ENCODE measurements at places on chromosomes 7 and 10.

DNA sequence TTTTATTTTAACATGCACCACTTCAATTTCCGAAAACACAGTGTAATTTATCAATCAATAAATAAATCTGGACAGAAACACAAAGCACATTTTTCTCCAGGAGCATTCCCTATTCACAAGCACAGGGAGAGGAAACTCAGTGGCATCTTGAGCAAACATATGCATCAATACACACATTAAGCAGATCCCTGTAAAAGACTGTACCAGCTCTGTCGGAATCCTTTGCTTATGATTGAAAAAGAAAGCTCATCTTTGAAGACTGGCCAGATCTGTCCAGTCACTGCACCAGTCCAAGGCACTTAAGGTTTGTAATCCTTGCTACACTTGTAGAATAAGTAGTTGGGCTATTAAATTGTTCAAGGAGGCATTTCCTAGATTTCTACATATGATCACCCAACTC, 343.9 kb downstream of the BMPER start:
- DNase-seq, result no peak

GRCh38 chr7:150356265-150356897, 12.2 kb upstream of the REPIN1 start:
- DNase-seq, result no peak

- peak; percentile 24 for DNase-seq
Measured at GRCh38 chr7:42745357-42746059, 166.4 kb downstream of the C7orf25 start.

GRCh38 chr10:18005445-18005780, 53.7 kb downstream of the SLC39A12 start:
- DNase-seq, result no peak

DNA sequence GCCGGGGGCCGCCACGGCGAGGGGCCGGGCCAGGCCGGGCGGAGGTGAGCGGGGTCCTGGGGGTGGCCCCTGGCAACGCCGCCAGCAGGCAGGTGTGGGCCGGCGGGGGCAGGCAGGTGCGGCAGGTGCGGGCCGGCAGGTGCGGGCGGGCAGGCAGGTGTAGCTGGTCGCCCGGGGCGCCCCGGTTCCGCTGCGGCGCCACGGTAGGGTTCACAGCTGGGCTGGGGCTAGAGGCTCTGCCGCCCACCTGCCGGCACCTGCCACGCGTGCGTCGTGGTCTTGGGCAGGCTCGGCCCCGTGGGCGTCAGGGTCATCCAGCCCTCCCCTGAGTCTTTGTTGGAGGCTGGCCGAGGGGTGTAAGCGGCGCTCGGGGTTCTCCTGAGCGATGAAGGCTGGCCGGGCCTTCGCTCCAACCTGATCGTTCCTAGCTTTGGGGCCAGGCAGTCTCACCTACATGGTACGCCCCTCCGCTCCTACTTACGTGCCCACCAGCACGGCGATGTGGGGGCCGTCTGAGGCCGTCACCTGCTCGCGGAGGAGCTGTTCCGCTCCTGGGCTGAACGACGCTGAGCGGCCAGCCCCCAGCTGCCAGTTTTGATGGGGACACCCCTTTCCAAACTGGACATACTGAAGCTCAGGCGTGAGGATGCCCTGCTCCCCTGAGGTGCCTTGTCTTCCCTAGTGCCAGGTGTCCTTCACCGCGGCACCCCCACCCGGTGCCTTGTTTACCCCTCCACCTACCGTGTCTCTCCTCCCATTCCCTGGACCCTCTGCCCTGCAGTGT, 493 bp downstream of the ZMIZ2 start:
- DNase-seq, result no peak

GRCh38 chr7:122544463-122544862, 154.5 kb downstream of the RNF133 start:
- DNase-seq, result no peak

DNA sequence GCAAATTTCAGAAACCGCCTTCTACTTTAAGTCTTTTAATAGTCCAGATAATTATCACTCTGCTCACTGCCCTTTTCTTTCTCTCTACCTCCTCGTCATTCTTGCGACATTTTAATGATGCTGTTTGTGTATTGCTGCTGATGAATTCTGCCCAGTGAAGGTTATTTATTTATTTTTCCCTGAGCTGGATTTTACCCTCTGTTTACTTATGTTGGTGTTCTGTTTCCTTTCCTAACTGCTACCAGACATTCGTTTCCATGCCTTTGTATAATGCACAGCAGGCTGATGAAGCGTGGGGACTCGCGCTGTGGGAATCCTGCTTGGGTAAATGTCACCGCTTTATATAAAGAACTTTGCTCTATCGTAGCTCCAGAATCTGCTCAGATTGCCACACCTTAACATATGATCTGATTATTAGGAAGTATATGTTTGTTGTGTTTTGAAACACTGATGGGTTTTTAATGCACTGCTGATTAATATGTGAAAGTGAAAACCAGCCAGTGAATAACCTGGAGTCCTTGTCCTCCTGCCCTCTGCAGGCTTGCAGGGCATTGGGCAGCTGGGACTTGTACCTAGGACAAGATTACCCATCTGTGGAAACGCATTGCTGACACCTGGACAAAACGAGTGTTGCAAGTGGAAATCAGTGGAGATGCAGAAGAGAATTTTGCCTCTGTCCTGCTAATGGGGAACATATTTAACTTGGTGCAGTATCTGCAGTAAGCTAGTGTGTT, 291.5 kb downstream of the SDK1 start:
- DNase-seq, result no peak

- DNase-seq, result no peak
Measured at GRCh38 chr7:29019387-29019786, 61.3 kb upstream of the TRIL start.

DNA sequence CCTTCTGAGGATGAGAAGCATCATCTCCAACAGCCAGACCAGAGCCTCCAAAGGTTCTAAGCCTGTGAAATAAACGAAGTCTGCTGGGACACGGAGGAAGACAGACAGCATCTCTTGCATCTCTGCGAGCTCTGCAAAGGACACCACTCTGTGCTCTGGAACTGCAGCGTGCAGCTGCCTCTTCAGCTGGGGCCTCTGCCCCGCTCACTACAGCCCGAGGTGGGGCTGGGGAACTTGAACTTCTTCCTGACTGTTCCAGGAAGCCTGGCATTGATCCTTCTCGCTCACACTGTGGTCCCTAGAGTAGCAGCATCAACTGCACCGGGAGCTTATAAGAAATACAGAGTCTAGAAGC, 163.3 kb downstream of the USP6NL start:
- no peak for DNase-seq

DNA sequence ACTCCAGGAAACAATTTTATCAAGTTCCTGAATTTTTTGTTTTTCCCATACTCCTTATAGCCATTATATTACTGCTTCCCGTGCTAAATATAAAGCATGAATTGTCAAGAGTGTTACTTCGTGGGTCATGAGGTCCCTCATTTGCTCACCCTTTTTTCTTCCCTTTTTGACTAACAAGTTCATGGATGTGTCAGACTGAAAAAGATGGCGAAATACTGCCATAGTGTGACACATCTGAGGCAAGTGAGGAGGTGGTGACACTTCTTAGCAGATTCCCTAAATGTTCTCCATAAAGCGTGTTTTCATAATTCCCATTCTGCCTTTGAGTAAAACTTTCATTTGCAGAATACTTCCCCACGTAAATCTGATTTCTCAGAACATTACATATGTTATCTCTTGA, 269.6 kb upstream of the FZD1 start:
- no peak for DNase-seq

DNA sequence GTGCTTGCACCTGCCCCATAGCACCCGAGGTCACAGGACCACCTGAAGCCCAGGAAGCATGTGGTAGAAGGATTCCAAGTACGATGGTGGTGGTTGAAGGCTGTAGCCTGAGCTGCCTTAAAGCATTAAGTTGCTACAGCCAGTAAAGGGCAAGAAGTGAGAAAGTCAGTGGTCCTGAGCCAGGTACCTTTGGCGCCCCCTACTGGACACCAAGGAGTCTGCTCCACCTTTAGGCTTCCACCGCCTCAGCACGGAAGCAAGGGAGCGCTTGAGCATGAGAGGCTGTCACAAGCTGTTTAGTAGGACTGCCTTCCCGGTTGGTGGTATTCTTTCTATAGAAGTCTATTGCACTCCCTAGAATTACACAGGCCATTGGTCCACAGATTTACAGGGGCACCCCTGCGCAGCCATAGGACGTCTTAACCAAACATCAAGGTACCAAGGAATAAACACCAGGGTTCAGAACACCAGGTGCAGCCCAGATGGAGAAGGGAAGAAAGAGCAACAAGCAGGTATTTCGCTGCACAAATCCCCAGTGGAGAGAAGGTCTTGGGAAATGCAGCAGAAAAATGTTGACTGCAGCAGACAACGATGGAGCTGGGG, 2.2 kb downstream of the CRTAC1 start:
- DNase-seq, result peak; percentile 38

- no peak for DNase-seq
Measured at GRCh38 chr10:100245484-100246220, 16.3 kb upstream of the CHUK start.

- DNase-seq, result no peak
Measured at GRCh38 chr10:110566472-110567200, 859 bp upstream of the SMC3 start.

DNA sequence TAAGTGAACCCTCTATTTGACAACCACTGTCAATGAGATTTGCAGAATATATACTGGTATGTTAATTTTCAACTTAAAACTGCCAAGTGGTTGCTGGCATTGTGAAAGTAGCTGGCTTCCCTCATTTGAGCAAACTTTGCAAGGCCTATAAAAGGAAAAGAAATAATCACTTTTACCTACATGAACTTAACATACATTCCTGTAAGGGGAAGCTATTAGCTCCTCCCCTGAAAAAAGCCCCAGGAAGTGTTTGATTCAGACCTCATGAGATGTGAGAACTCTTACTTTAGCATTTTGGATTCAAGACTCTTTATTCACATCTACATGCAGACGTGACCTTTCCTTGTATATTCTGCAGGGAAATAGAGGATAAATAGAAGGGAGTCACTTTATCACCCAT, 175.6 kb downstream of the OTUD1 start:
- no peak for DNase-seq

- no peak for DNase-seq
Measured at GRCh38 chr10:96290368-96291133, 13.7 kb upstream of the DNTT start.

GRCh38 chr10:36421992-36422391, 703.4 kb upstream of the ANKRD30A start:
- DNase-seq, result no peak

- DNase-seq, result no peak
Measured at GRCh38 chr7:37247861-37248260, 200.8 kb downstream of the ELMO1 start.

DNA sequence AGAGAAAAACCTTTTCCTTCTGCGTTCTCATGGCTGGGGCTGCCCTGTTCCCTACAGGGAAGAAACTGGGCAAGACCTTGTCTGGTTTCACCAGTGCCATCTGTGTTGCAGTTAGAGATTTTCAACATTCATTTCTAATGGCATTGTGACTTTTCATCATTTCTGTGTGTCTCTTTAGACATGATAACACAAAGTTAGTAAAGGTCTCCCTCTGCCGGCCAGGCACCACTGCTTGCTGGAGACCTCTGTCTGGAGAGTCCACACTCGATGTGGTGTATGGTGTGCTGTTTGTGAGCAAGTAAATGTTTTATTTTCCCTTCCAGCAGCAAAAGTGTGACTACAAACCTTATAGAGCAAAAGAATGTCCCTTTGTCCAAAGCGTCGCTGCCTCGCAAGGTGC, 213.5 kb downstream of the PAXIP1 start:
- no peak for DNase-seq

DNA sequence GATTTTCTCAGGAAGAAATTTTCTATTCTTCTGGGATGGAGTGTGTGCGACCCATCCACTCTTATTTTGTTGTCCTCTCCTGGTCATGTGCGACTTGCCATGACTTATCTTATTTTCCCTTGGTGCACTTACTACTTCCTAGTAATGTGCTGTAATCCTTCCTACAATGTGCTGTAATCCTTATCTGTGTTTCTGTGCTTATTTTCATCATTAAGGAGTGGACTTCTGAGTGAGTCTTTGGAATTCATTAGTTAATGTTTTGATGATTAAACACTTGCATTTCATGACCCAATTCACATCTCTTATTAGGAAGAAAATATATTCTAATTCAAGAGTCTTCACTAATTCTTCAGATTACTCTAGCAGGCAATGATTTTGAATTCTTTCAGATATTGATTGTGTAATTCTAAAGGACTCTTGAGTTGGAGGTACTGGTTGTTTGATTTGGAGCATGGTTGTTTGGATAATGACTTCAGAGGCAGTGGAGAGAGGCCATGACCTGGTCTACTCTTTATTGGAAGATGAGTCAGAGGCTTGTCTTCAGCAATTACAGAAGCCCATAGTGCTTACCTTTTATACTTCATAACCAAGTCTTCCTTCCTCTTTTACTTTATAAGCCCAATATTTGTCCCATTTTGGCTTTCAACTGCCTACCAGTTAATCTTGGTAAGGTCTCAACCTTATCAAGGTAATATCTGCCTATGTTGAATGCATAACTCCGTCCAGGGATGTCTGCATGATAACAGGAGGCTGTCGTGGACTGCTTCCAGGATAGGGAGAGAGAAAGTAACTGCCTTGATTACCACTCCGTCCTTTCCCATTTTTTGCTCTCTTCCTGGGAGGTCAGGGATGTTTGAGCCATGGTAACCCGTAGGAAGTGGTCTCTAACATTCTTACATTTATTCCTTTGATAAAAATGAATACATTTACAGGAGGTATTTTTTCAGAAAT, 278.3 kb upstream of the SP8 start:
- no peak for DNase-seq

GRCh38 chr7:108526768-108527017, 758 bp upstream of the PNPLA8 start:
- no peak for DNase-seq

DNA sequence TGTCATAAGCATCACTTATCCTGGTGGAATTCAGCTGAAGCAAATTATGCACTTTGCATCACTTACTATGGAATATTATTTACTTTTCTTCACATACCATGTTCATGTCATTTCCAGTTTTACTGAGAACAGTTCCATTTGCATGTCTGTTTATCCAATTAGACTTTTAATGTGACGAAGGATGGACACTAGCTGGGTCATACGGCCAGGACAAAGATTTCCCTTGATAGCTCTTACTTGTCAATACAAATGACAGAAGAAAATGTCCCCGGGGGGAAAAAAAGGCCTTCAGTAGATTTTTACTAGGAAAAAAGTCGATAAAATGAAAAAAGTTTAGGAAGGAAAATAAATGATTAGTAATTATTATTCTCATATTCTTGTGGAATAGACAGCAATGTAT, 106.6 kb downstream of the RAPGEF5 start:
- no peak for DNase-seq

GRCh38 chr7:41885748-41886147, 182.9 kb upstream of the INHBA start:
- DNase-seq, result no peak

DNA sequence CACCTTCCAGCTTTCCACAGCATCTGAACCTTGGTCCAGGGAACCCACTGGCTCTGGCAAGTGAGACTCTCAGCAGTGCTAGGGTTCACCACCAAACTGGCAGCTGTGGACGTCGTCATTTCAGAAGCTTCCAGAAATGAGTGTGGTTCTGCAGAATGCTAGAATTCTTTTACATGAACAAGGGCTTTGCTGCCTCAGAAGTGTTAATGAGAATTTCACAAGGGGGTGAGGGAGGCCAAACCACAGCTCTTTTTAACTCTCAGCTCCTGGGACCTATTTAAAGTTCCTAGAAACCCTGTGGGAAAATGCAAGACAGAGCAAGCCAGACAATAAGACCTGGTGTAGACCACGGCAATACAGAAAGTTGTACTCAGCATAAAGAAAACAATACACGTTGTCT, 129.3 kb upstream of the BET1 start:
- no peak for DNase-seq

All from stimulated activated CD4-positive, alpha-beta T cell treated with anti-CD3 and anti-CD28 coated beads, TNF-alpha, amount 100 ng/mL, for 48 hours (primary cell).